SJSA1 (cell line): ENCODE measurements at places on chromosomes 6 and 20. TPM values are rescaled to one million over a fixed set of nuclear protein-coding genes. Genes with fewer than 3 reads are reported as not detected.
A peak's percentile ranks its signal among the peaks of the same experiment; 100 is the strongest.

- H3K36me3 ChIP-seq, result no peaks in the 10 kb centered on the region
- no peak for DNase-seq
- no peak overlapping the region for H3K4me3 ChIP-seq
- H3K4me1 ChIP-seq, result no peaks in the 10 kb centered on the region
- H3K27me3 ChIP-seq, result peaks cover 5% of the 10 kb centered on the region; the same call in 1 of the 2 replicates
- no peak overlapping the region for H3K27ac ChIP-seq
Observed at GRCh38 chr20:21109144-21109543, 3.0 kb upstream of the LINC00237 start.

The VIP gene
- 0.06 and 0.26 TPM in 2 replicates for total RNA-seq

The SMLR1 gene
- total RNA-seq, result not detected in 2 replicates

The ENPP1 gene
- 21.5 and 24.5 TPM in 2 replicates for total RNA-seq

- H3K4me3 ChIP-seq, result no peak overlapping the region
- H3K4me1 ChIP-seq, result peaks cover 13% of the 10 kb centered on the region; the same call in 1 of the 2 replicates
- no peaks in the 10 kb centered on the region for H3K27me3 ChIP-seq
- H3K36me3 ChIP-seq, result no peaks in the 10 kb centered on the region
Observed at GRCh38 chr6:89944181-89944755, 50.0 kb downstream of the GJA10 start.

GRCh38 chr6:449057-449430 lies 57.5 kb downstream of the IRF4 start:
- H3K27ac ChIP-seq, result no peak overlapping the region
- H3K27me3 ChIP-seq, result peaks cover 7% of the 10 kb centered on the region
- H3K36me3 ChIP-seq, result no peaks in the 10 kb centered on the region
- H3K4me1 ChIP-seq, result peaks cover 3% of the 10 kb centered on the region; the same call in 1 of the 2 replicates
- H3K4me3 ChIP-seq, result no peak overlapping the region

- H3K27ac ChIP-seq, result no peak overlapping the region
- H3K36me3 ChIP-seq, result no peaks in the 10 kb centered on the region
- H3K4me3 ChIP-seq, result no peak overlapping the region
- H3K27me3 ChIP-seq, result no peaks in the 10 kb centered on the region
- no peaks in the 10 kb centered on the region for H3K4me1 ChIP-seq
Observed at GRCh38 chr6:14997507-14997906, 248.4 kb upstream of the JARID2 start.

The ABRACL gene
- total RNA-seq, result 33.6 and 36.2 TPM in 2 replicates

The PPIL4 gene
- 37.0 and 43.9 TPM in 2 replicates for total RNA-seq

DNA sequence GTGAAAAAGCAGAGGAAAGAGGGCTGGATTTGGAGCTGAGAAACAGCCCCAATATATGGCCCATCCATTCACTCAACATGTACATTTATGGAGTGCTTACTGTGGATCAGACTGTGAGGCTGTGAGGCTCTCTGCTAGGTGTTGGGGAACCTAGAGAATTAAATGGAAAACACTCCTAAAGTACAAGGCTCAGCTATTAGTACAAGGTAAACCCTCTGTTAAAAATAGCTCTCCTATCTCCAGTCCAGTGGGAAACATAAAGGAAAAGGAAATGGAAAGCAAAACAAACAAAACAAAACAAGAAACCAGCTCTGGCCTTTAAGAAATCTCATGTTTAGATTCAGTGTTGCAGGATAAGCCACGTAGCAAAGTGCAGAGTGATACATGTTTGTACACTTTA lies 35.0 kb downstream of the LY86 start:
- DNase-seq, result no peak
- H3K27ac ChIP-seq, result no peak overlapping the region
- H3K4me1 ChIP-seq, result no peaks in the 10 kb centered on the region; the same call in 1 of the 2 replicates
- H3K27me3 ChIP-seq, result 0 out of 2 replicates have a peak, but pooled peaks cover 6% of the 10 kb centered on the region

The PSORS1C1 gene
- 0.39 and 0.53 TPM in 2 replicates for total RNA-seq

DNA sequence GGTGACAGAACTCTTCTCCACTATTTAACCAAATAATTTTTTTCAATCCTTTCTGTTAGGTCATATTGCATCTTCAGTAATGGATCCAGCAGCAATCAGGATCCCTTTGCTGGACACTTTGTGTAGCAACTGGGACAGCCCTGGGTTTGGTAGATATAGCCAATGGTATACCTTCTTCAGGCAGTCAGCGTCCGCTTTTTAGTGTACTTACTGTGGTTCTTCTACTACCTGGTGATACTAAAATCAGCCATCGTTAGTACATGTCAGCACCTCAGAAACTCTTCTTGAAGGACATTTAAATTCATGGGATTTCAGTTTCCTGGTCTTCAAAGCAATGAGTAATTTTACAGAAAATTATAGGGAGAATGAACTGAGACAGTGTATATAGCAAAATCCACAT lies 93.5 kb downstream of the ADGRG6 start:
- H3K36me3 ChIP-seq, result no peaks in the 10 kb centered on the region
- peaks cover 10% of the 10 kb centered on the region for H3K4me1 ChIP-seq
- H3K27me3 ChIP-seq, result no peaks in the 10 kb centered on the region
- no peak for DNase-seq

DNA sequence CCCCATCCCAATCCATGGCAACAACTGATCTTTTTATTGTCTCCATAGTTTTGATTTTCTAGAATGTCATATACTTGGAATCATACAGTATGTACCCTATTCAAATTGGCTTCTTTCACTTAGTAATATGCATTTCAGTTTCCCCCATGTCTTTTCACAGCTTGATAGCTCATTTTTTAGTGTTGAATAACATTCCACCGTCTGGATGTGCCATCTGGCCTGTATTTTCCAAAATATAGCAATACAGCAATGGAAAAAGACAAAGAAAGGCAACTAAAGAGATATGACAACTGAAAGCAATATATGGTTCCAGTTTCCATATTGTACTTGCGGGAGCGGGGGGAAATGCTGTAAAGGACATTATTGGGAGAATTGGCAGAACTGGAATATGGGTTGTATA lies 166.4 kb upstream of the NT5E start:
- H3K36me3 ChIP-seq, result no peaks in the 10 kb centered on the region
- DNase-seq, result no peak
- 0 out of 2 replicates have a peak, but pooled peaks cover 3% of the 10 kb centered on the region for H3K27me3 ChIP-seq
- no peaks in the 10 kb centered on the region for H3K4me1 ChIP-seq
- no peak overlapping the region for H3K27ac ChIP-seq
- no peak overlapping the region for H3K4me3 ChIP-seq

DNA sequence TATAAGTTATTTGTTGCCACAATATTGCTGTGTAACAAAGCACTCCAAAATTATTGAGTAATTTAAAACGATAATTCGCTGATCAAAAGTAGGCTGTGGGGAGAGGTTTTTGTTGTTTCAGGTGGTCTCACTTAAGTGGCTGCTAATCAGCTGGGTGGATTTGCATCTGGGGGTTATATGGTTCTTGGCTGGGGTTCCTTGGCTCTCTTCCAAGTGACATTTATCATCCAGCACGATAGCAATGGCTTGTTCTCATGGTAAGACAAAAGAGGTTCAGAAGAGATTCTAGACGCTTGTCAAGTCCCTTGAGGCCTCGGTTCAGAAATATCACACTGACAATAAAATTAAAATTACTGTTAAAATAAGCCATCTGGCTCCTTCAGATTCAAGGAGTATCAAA lies 1648.8 kb downstream of the GRIK2 start:
- H3K4me1 ChIP-seq, result no peaks in the 10 kb centered on the region
- no peak for DNase-seq
- no peaks in the 10 kb centered on the region for H3K27me3 ChIP-seq

The CCDC170 gene
- total RNA-seq, result 0.61 and 2.4 TPM in 2 replicates

The MCHR2 gene
- not detected in 2 replicates for total RNA-seq

DNA sequence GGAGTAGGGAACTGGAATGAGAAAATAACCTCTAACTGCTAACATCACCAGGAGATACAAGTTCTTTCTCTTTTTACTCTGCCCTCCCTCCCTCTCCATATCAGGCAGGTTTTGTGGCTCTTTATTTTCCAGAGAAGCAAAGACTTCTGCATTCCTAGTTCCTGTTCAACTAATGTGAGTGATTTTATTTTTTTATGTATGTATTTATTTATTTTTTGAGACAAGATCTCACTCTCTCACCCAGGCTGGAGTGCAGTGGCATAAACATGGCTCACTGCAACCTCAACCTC lies 6.0 kb upstream of the IER3 start:
- H3K27me3 ChIP-seq, result no peaks in the 10 kb centered on the region
- H3K27ac ChIP-seq, result peak overlapping the region; percentile 1; the same call in 1 of the 2 replicates
- H3K4me3 ChIP-seq, result no peak overlapping the region

- H3K27me3 ChIP-seq, result no peaks in the 10 kb centered on the region
- no peak for DNase-seq
- H3K36me3 ChIP-seq, result no peaks in the 10 kb centered on the region
- H3K27ac ChIP-seq, result no peak overlapping the region
- no peak overlapping the region for H3K4me3 ChIP-seq
- H3K4me1 ChIP-seq, result no peaks in the 10 kb centered on the region
Observed at GRCh38 chr6:17207281-17207680, 73.9 kb upstream of the RBM24 start.

DNA sequence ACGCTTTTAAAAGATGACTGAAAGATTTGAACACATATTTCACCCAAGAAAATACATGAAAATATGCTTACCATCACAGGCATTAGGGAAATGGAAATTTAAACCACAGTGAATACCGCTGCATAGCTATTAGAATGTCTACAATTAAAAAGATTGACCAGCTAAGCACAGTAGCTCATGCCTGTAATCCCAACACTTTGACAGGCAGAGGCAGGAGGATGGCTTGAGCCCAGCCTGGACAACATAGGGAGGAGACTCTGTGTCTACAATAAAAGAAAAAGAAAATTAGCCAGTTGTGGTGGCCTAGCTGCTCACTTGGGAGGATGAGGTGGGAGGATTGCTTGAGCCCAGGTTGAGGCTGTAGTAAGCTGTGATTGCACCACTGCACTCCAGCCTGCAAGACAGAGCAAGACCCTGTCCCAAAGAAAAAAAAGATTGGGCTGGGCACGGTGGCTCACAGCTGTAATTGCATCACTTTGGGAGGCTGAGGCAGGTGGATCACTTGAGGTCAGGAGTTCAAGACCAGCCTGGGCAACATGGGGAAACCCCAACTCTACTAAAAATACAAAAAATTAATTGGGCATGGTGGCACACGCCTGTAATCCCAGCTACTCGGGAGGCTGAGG lies 163.7 kb upstream of the AKAP12 start:
- no peaks in the 10 kb centered on the region for H3K27me3 ChIP-seq
- H3K4me3 ChIP-seq, result no peak overlapping the region
- peaks cover 11% of the 10 kb centered on the region for H3K36me3 ChIP-seq
- DNase-seq, result no peak
- H3K27ac ChIP-seq, result no peak overlapping the region

The TRIM40 gene
- not detected in 2 replicates for total RNA-seq

DNA sequence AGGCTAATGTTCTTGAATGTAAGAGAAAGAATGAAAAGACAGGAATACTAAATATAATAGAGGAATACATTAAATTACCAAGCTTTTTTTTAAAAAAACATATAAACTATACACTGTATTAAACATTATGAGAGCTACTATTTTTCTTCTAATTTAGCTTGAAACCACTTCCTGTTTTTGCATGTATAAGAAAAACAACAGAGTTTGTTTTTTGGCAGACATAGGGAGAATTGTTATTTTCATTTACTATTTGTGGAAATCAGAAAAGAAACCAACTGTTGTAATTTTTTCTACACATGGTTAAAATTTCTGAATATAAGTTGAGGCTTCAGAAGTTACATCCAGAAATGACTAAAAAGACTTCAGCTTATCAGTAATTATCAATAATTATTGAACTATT lies 991.8 kb upstream of the GJE1 start:
- H3K4me3 ChIP-seq, result no peak overlapping the region
- H3K27me3 ChIP-seq, result no peaks in the 10 kb centered on the region
- H3K36me3 ChIP-seq, result no peaks in the 10 kb centered on the region
- no peaks in the 10 kb centered on the region for H3K4me1 ChIP-seq
- DNase-seq, result no peak

The MUC21 gene
- total RNA-seq, result not detected in 2 replicates

DNA sequence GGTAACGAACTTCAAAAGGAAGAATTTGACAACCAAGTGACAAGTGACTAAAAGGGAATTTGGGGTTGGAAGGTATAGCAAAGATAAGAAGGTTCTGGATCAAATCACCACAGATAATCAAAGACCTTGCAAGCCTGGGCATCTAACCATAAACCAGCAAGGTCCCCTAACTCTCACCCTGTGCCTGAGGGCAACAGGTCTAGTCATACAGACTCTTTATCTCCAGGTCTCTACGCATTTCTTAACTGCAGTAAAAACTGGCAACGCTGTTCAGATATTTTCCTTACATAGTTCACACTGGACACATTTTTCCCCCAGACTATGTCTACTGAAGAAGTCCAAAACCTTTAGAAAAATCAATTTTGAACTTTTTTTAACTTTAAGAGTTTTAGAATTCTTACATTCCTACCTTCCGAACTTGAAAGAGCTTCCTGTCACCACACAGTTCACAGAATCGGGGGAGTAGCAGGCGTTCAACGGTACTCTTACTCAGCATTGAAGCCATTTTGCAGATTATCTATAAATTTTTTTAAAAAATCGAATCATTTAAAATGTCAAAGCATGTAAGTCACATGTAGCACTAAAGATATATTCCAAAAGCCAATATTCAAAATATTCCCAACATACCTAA lies 23.0 kb upstream of the ANKRD60 start:
- H3K27me3 ChIP-seq, result no peaks in the 10 kb centered on the region
- H3K4me3 ChIP-seq, result no peak overlapping the region
- no peaks in the 10 kb centered on the region for H3K36me3 ChIP-seq
- DNase-seq, result no peak

DNA sequence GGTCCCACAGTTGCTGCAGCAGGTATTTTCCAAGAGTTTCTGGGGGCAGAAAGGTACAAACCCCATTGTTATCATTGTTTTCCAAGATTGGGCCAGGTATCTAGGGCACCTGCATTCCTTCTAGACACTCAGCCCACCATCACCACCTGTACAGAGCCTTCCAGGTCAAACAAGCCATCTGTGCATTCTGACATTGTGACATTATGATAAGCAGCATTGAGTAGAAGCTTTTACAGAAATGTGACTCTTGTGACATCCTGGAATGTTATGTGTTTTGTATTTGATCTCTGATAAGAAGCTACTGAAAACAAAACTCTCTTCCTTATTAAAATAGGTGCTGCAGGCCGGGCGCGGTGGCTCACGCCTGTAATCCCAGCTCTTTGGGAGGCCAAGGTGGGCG lies 128.1 kb upstream of the CCN2 start:
- H3K4me1 ChIP-seq, result peaks cover 23% of the 10 kb centered on the region
- H3K36me3 ChIP-seq, result no peaks in the 10 kb centered on the region
- no peak overlapping the region for H3K27ac ChIP-seq
- no peaks in the 10 kb centered on the region for H3K27me3 ChIP-seq

DNA sequence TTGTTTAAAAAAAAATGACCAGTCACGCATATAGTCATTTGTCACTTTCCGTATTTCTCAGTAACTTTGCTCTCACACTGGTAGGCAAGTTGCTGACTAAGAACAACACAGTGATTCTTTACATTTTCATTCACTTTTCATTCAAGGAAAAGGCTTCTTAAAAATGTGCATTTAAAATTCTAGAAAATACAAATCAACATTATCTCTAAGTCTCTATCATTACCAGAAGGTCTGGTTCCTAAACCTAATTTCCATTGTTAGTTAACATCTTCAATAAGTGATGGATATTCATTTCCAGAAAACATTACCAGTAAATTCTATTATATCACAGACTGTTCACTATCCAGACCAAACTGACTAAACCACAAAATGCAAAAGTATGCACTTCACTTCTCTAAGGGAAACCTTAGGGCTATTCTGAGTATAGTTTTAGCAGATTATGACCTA lies 115.3 kb downstream of the AHI1 start:
- no peak overlapping the region for H3K27ac ChIP-seq
- H3K36me3 ChIP-seq, result no peaks in the 10 kb centered on the region
- H3K4me3 ChIP-seq, result no peak overlapping the region
- no peaks in the 10 kb centered on the region for H3K27me3 ChIP-seq
- H3K4me1 ChIP-seq, result no peaks in the 10 kb centered on the region

The PPP1R3G gene
- total RNA-seq, result 0.19 and 0.32 TPM in 2 replicates

- no peak for DNase-seq
- H3K27me3 ChIP-seq, result no peaks in the 10 kb centered on the region
- no peak overlapping the region for H3K4me3 ChIP-seq
- peaks cover 52% of the 10 kb centered on the region for H3K4me1 ChIP-seq
- H3K27ac ChIP-seq, result peak overlapping the region; percentile 59
Observed at GRCh38 chr6:1841136-1841535, 231.4 kb downstream of the FOXC1 start.

The WFDC10B gene
- total RNA-seq, result not detected in 2 replicates
